ENCODE measurements at places on chromosomes 3 and 15. TPM values are rescaled to one million over a fixed set of nuclear protein-coding genes. Genes with fewer than 3 reads are reported as not detected.

Gene PRR23E
- not detected for total RNA-seq

Gene ALDH1L1
- 11.1 TPM for total RNA-seq

DNA sequence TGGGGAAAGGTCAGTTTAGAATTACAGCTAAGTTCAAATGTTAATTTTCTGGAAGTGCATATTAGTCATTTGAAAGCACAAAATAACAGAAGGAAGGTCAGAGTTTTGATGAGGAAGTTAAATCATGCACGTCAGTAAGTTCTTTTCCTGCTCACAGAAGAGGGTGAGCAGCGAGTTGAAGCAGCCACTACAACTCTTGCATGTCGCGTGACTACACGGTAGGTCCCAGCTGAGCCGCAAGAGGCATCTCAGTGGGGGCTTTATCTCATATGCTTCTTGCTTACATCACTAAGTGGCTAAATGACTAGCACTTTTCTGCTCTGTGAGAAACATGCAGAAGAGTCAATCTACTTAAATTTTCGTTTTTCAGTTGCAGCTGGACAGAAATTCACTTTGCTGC, 21.3 kb upstream of the SEC62 start:
- no peak for DNase-seq

- DNase-seq = no peak
Observed at GRCh38 chr15:52540374-52541012, 11.8 kb upstream of the MYO5A start.

Gene TUSC2
- 23.3 TPM for total RNA-seq

Gene FILIP1L
- 6.3 TPM for total RNA-seq

- DNase-seq = no peak
Observed at GRCh38 chr3:117688583-117688982, 979.0 kb downstream of the TUSC7 start.

- no peak for DNase-seq
Observed at GRCh38 chr15:93231261-93231925, 142.4 kb upstream of the RGMA start.

Gene IFRD2
- 104 TPM for total RNA-seq

Gene IQCF5
- total RNA-seq = not detected

DNA sequence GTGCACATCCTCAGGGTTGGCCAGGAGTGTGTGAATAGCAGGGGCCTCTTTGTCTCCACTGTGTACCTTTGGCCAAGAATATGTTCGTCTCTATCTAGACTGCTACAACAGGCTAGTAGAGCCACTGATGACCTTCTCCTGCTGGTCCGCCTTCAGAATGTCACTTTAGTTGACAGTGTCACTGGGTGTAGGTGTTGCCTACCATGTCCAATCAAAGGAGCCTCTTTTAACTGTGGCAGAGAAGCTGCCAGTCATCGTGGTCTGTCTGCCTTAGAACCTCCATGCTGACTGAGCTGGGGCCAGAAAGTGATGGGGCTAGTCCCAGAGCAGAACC, 40.1 kb downstream of the OXSR1 start:
- DNase-seq = no peak

- no peak for DNase-seq
Observed at GRCh38 chr3:157498371-157498770, 4.8 kb downstream of the VEPH1 start.

- no peak for DNase-seq
Observed at GRCh38 chr3:162517110-162517509, 1020.5 kb downstream of the OTOL1 start.

DNA sequence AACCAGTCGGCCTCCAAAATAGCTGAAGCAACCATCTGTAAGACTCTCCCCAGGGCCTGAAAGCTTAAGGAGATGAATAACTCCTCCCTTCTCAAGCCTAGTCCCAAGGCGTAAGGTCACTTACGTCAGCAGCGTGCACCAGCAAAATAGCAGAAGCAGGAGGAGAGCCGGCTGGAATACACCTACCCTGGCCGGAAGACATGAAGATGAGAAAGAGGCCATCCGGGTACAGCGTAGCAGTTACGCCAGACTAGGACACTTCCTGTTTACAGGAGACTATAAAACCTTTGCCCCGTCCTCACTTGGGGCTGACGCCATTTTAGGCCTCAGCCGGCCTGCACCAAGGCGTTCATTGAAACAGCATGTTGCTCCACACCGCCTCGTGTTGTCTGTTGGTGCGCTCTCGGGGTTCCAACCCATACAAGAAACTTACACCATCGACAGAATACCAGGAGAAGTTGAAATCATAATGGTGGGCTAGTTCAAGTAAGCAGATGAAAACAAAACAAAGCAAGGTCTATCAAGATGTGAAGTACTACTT, 2.5 kb downstream of the CFAP92 start:
- no peak for DNase-seq

DNA sequence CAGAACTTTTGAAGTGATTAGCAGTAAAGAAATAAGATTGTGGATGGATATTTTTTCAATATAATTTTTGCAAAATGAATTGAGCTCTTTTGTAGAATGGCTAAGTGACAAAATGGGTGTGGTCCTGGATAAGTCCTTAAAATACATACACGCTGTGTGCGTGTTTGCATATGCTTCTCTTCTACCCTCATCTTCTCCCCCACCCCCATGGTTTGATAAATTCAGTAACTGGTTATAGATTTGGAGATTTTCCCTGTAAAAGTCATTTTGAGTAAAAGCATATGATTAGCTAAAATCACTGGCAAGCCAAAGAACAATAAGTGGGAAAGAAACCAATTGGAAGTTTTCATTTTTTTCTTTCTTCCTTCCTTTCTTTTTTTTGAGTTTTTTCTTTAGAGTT, 453.9 kb upstream of the MDFIC2 start:
- no peak for DNase-seq

GRCh38 chr3:182183716-182184430, 472.1 kb downstream of the SOX2 start:
- DNase-seq = peak; percentile 47

DNA sequence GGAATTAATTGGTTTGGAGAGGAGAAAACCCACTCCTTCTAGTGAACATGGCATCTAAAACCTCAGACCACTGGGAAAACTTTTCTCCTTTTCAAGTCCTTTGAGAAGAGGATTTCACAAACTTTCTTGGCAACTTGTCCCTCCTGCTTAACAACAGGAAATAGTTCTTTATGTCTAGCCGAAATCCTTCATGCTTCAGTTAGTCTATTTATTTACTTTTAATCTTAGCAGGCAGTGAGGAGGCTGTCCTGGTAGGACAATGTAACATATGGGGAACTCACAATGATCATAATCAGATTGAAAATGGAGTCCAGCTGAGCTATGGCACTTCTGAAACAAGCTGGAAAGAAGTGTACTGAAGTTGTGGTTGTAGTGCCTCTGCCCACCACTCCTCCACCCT, 50.6 kb downstream of the KY start:
- DNase-seq = peak; percentile 17

Gene PRSS50
- not detected for total RNA-seq

DNA sequence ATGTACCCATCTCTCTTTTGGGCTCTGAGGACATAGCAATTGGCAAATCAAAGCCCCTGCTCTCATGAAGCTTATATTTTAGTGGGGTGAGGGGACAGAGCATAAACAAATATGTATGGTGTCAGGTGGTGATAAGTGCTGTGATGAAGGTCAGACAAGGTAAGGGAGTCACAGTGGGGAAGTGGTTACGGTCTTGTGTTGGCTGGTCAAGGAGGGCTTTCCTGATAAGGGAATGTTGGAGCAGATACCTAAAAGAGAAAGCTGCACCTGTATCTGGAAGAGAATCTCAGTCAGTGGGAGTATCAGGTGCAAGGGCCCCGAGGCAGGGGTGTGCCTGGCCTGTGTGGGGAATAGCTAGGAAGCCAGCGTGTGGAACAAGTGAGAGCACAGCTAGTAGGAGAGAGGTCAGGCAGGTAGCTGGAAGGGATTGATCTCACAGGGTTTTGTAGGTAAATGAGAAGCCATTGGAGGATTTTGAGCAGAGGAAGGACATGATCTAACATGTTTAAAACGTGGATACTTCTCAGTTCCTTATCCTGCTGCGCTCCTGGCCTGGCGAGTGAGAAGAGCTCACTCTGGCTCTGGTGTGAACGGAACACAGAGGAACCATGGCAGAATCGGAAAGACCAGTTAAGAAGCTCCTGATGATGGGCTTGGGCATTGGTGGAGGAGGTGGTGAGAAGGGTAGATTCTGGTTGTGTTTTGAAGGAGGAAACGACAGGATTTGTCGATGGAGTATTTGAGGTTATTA, 35.5 kb downstream of the MRAS start:
- peak; percentile 27 for DNase-seq

DNA sequence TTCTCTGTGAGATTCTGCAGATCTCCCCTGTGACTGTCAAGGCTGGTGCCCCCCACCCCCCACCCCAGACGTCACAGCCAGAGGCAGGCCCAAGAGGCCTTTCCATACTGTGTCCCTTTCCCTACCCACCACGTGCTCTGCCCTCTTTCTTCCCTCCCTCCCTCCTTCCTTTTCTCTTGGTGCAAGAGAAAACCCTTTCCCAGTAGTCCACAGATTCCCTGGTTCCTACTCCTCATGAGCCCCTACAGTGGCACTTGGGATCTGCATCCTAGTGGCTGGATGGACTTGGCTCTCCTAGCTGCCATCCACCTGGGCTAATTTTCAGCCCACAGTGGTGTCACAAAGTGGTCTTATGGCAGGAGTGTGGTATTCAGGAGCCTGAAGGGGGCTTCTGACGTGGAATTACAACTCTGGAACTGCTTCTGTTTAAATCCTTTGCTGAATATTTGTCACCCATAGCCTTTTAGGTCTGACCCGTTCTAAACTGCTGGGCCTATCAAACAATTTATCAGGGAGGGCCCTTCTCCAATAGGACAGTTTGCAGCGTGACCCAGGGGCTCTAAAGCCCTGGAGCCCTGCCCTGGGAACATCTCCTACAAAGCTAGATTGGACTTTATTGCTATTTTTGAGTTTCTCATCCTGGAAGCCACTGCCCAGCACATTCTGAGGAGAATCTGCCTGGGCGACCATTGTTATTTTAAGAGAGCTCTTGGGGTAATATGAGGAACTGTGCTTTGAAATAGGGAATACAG, 35.3 kb downstream of the KLF13 start:
- no peak for DNase-seq

GRCh38 chr3:111723293-111724215, 128.4 kb upstream of the ZBED2 start:
- peak; percentile 26 for DNase-seq

Gene EPHB1
- total RNA-seq = under 0.01 TPM

DNA sequence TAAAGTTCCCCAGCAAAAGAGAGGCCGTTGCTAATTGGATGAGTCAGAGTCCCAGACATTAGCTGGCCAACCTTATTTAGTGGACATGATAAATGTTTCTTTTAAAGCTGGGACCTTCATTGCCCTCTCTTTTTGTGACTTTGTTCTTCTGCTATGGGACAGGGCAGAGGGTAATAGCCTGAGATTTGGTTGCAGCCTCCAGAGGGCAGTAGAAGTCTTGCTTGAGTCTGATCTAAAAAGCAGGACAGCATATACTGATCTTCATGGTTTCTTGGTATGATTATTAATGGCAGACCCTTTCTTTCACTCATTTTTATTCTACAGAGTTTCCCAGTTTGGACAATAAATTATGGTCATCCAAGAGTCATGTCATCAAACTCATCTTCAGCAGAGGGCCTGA, 25.1 kb upstream of the ZKSCAN7 start:
- DNase-seq = no peak

DNA sequence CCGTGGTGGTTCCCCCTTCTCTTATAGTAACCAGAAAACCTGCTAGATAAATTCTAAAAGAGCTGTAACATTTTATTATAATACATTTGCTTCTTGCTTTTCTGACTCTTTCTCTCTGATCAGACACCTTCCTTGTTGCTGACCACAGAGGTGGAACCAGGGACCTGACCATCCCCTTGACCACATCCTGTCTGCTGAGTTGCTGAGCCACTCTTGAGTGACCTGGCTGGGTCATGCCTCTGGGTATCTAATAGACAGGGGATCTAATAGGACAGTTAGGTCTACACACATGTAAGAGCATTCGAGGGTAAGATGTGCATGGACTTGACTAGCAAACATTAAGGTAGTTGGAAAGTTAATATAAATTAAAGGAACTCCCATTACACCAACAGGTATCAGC, 22.8 kb upstream of the TRIM59 start:
- no peak for DNase-seq

GRCh38 chr3:59212128-59212779, 162.4 kb upstream of the CFAP20DC start:
- peak; percentile 64 for DNase-seq

DNA sequence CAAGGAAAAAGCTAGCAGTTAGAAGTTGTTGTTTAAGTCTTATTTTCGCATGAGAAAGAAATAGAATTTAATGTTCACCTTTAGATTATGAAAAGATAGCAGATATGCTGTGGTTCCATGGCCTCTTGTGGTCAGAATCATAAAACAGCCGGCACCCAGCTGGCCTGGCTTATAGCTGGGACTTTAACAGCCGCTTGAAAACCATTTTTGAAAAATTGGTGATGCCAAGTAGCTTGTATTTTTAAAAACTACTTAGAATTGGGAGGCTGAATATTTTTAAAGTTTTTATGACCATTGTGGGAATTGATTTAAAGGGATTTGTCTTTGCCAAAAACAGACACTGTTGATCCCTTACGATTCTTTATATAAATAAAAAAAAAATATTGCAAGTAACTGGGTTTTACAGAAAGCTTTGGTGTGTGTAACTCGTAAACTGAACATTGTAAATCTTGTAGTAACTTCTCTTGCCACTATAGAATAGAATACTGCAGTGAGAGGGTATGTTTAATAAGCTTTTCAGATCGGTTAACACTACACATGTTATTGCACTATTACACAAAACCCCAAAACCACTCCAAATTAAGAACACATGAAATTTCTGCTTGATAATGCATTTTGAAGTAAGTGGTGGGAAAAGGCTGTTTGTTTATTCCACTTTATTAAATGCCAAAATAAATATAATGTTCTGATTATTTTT, 6.6 kb downstream of the ARRDC4 start:
- DNase-seq = no peak

DNA sequence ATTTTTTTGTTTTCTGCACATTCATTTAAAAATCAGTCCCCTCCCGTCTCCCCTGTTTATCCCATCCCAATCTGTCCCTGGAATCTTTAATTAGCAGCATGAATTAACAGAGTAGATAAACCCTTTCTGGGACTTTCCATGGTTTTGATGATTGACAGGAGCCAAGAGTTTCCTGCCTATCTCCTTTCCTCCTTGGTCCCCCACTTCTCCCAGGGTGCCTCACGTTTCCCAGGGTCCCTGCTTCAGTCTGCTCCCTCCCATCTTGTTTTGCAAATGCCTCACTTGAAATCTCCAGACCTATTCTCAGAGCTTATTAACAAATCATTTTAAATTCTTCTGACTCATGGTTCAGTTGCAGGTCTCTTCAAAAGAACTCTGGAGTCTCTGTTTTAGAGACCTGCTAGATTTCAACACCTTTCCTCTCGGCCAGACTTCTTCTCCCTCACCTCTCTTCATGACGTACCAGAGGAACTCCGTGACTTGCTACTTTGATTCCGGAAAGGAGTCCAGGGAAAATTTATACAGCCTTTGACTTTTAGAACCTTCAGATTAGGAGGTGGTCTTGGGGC, 238.5 kb downstream of the ITPR1 start:
- no peak for DNase-seq

GRCh38 chr15:66563126-66563525, 2.7 kb downstream of the LCTL start:
- DNase-seq = no peak

Gene DCLK3
- total RNA-seq = not detected

GRCh38 chr3:117427081-117427480, 717.5 kb downstream of the TUSC7 start:
- DNase-seq = no peak

GRCh38 chr15:98954411-98954810, 53.2 kb downstream of the PGPEP1L start:
- no peak for DNase-seq

Gene OSTN
- not detected for total RNA-seq

- DNase-seq = no peak
Observed at GRCh38 chr3:18223571-18223970, 201.6 kb downstream of the SATB1 start.

Data from bronchial epithelial cell (primary cell).